ENCODE measurements at places on chromosomes 11 and 22. TPM values are rescaled to one million over a fixed set of nuclear protein-coding genes. Genes with fewer than 3 reads are reported as not detected.
A peak's percentile ranks its signal among the peaks of the same experiment; 100 is the strongest.

Gene KRTAP5-4
- not detected for total RNA-seq

DNA sequence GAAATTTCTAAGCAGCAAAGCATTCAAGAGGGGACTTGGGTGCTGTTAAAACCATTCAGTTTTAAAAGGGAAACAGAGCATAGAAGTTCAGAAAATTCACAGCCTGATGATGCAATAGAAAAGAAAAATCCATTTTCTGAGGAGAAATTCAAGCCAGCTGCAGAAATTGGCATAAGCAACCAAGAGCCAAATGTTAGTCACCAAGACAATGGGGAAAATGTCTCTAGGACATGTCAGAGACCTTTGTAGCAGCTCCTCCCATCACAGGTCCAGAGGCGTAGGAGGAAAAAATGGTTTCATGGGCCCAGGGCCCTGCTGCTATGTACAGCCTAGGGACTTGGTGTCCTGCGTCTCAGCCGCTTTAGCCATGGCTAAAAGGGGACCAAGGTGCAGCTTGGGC lies 5.5 kb upstream of the IRAG1 start:
- no peaks in the 10 kb centered on the region for H3K27me3 ChIP-seq
- DNase-seq, result no peak
- no peaks in the 10 kb centered on the region for H3K4me1 ChIP-seq
- H3K4me3 ChIP-seq, result no peak overlapping the region
- no peak overlapping the region for H3K27ac ChIP-seq
- H3K36me3 ChIP-seq, result no peaks in the 10 kb centered on the region

DNA sequence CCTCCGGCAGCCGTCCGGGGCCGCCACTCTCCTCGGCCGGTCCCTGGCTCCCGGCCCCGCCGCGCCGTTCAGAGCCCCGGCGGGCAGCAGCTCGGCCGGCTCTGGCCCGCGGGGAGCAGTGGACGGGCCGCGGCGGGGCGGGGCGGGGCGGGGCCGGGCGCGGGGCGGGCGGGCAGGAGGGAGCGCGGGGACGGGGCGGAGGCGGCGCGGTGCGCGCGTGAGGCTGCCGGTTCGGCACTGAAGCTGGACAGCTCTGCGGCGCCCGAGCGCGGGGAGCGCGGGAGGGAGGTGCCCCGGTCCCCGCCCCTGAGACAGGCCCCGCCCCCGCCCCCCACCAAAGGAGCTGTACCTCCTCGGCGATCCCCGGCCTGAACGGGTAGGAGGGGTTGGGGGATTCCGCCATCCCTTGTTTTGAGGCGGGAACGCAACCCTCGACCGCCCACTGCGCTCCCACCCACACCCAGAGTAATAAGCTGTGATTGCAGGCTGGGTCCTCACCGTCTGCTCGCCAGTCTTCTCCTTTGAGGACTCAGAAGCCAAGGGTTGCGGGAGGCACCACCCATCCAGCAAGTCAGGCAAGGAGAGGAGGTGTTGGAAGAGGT lies at the start of gene DRD2:
Gene DRD2 (minus strand): TSS at position 239 of the 602 bp plus-strand sequence. CDS start 50,747 bp downstream, outside the sequence.
- peaks cover 4% of the 10 kb centered on the region for H3K4me1 ChIP-seq
- no peak for DNase-seq
- H3K36me3 ChIP-seq, result no peaks in the 10 kb centered on the region
- peaks cover 43% of the 10 kb centered on the region for H3K27me3 ChIP-seq
- H3K27ac ChIP-seq, result no peak within 1 kb of the TSS

Gene KCNJ1
- not detected for total RNA-seq

GRCh38 chr11:89490981-89491690 lies at the start of gene NOX4:
Gene NOX4 (minus strand): TSS chr11:89491375. CDS start chr11:89491246, 129 bp downstream.
- H3K4me1 ChIP-seq, result peaks cover 3% of the 10 kb centered on the region
- H3K4me3 ChIP-seq, result peak within 1 kb of the TSS; percentile 25
- no peaks in the 10 kb centered on the region for H3K27me3 ChIP-seq
- no peaks in the 10 kb centered on the region for H3K36me3 ChIP-seq
- DNase-seq, result peak; percentile 65

Gene AHNAK
- total RNA-seq, result 53.2 TPM

Gene TCN2
- total RNA-seq, result 3.6 TPM

Gene PPP2R5B
- total RNA-seq, result 13.2 TPM

GRCh38 chr11:8082391-8083087 lies 1.5 kb downstream of the TUB start:
- no peak overlapping the region for H3K4me3 ChIP-seq
- H3K36me3 ChIP-seq, result no peaks in the 10 kb centered on the region
- H3K4me1 ChIP-seq, result no peaks in the 10 kb centered on the region
- H3K27me3 ChIP-seq, result no peaks in the 10 kb centered on the region
- no peak for DNase-seq
- no peak overlapping the region for H3K27ac ChIP-seq

Gene MAJIN
- 0.47 TPM for total RNA-seq

GRCh38 chr22:36419912-36420882 lies 32.4 kb upstream of the MYH9 start:
- peaks cover 29% of the 10 kb centered on the region for H3K4me1 ChIP-seq
- H3K27ac ChIP-seq, result peak overlapping the region; percentile 26
- no peak for DNase-seq
- H3K36me3 ChIP-seq, result no peaks in the 10 kb centered on the region

DNA sequence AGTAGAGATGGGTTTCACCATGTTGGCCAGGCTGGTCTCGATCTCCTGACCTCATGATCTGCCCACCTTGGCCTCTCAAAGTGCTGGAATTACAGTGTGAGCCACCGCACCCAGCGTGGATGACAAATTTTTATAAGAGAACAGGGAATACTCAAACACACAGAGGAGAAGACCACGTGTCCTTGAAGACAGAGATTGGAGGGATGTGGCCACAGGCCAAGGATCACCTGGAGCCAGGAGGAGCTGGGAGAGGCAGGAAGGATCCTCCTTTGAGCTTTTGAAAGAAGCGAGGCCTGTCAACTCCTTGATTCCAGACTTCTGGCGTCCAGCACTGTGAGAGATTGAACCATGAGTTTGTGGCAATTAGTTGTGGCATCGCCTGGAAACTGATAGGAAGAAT lies 1049.5 kb downstream of the TBC1D22A start:
- H3K4me3 ChIP-seq, result no peak overlapping the region
- no peaks in the 10 kb centered on the region for H3K27me3 ChIP-seq
- no peaks in the 10 kb centered on the region for H3K36me3 ChIP-seq
- H3K4me1 ChIP-seq, result no peaks in the 10 kb centered on the region
- H3K27ac ChIP-seq, result no peak overlapping the region
- no peak for DNase-seq
